ENCODE measurements at places on chromosomes 6 and 20.
A peak's percentile ranks its signal among the peaks of the same experiment; 100 is the strongest.

DNA sequence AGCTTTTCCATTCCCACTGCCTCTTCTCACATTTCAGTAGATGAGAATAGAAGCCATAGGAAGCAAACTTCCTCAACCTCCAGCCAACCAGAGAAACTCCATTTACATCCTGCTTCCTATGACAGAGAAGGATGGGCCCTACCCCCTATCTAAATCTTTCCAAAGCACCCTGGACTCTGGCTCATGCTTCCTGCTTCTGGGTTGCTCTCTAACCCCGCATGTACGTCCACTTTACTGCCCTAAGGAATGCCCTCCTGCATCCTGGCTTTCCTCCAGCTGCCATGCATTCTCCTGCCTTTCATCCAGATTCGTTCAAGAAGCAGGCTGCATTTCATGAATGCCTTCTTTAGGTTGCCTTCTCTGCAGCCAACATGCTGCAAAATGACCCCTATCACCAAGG lies 91.9 kb downstream of the FAM217A start:
- peak; percentile 25 for DNase-seq

DNA sequence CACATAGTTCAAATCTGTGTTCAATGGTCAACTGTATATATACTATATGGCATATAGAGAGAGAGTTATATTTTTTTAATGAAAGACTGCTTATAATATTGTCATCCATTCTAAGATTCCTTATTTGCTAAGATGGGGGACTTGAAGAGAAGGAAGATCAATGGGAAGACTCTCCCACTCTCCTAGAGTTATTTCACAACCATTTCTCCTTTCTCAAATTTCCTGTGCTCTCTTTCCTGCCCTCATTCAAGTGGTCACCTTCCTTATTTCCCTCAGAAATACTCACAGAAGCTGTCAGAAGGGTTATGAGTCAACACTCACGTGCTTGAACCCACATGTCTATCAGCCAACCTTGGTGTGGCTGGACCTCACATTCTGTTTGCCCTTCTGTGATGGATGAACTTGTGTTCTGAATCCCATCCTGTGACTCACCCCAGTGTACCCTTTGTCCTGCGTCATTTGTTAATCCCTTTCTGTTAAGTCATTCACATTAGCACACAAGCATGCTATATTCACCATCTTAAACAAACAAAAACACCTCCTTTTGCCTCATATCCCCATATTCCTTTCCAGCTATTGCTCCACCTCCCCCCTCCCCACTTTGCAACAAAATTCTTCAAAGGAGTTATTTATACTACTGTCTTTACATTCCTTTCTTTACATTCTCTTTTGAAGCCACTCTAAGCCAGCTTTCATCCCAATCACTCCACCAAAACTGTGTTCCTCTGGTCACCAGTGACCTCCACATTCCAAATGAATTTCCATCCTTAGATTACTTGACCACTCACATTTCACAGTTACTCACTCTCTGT lies 279.3 kb upstream of the TCF21 start:
- peak; percentile 100 for DNase-seq

DNA sequence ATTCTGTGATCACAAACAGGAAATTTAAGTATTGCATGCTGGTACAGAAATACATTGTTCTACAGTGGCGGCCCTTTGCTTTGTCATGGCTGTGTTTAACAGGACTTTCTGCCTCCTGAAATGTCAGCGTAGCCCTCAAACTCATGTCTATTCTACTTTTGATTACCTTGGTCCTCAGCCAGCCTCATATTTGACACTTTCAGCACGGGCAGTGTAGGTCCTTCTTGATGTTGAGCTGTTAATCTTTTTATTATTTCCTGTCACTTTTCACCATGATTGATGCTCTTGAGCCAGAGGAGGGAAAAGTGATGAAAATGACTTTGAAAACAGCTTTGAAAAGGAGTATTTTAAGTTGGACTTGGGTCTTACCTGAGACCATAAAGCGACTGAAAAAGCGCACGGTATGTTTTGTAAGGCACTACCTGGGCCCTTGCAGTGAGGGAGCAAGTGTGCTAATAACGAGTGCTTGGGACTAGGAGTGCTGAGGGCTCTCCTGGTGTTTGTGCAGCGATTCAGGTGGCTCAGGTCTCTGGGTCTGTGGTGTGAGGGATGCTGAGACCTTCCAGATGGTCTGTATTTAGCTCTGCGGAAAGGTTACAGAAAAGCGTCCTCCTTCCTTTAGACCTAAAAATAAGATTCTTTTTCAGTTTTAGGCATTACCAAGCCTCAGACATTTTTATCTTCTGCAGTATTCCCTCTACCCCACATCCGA lies 45.2 kb upstream of the RREB1 start:
- no peak for DNase-seq

DNA sequence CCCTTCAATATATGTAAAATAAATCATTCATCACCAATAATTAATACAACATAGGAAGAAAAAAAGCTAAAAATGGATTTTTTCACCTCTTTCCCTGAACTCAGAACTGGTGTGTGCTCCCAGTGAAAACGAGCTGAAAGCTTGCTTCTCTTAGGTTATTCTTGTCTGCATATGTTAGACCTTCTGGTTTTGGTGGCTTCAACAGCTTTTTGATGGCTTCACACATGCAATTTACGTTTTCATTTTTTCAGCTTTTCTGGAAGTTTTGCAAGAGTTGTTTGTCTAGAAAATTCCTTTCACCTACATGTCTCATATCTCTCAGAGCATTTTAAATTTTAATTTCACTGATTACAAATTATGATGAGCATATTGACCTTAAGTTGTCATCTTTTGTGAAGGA lies 86.9 kb upstream of the PTCHD4 start:
- DNase-seq, result no peak

DNA sequence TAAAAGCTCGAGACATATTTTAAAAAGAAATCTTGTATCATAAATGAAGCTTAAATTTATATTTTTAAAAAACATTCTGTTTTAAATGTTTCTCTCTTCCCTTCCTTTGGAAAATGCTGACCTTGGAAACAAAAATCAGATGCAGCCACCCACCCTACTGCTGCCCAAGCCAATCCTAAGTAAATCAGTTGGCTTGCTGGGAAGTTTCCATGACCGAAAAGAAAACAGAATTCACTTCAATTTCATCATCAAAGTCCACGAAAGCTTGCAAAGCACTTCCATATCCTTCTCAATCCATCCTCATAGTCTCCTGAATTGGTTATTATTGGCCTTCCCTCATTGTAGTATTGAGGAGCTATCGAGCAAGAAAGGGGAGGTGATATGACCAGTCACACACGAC lies 80.1 kb downstream of the PLCG1 start:
- no peak for DNase-seq

DNA sequence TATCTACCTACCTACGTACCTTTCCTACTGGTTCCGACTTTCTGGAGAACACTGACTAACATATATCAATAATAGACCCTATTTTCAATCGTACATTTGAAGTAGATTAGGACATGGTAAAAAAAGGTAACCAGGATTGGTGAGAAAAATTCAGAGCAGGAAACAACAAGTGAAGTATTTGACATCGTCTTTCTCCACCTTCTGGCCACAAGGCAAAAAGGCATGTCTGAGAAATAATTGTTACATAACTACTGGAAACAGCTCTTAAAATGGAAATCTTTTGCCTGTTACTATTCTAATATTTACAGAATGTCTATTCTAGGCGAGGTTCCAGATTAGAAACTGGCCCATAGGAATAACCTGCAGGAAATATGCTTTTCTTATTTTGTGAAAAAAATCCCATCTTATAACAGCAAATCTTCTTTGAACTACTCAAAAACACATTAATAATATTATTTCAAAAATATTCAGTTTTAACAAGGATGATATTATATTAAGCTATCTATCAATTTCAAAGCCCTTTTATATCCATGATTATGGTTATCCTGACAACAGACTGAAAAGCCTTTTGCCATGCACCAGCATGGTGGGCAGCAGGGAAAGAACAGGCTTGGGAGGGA lies 80.8 kb downstream of the RCAN2 start:
- no peak for DNase-seq

- peak; percentile 82 for DNase-seq
Measured at GRCh38 chr6:12012558-12013306, 620 bp downstream of the HIVEP1 start.

GRCh38 chr6:140275725-140276124 lies 901.3 kb upstream of the CITED2 start:
- no peak for DNase-seq

DNA sequence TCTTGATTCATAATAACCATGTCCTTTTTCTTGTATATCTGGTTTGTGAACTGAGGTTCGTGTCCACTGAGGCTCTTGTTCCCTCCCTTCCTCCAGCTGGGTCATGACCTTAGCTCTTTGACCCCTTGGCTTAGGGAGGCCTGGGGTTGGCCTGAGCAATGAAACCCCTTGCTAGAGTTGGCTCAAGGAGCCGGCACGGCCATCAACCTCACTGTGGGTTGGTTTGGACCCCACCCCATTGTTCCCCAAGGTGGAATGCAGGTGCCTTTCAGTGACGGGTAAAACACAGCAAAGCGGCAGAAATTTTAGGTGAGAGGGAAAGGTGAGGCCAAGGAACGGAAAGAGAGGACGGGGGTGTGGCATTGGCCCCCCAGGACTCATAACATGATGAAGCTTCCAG lies 44.5 kb upstream of the PHACTR3 start:
- DNase-seq, result no peak

GRCh38 chr6:111957623-111958315 lies 84.5 kb upstream of the FYN start:
- no peak for DNase-seq

GRCh38 chr6:151018911-151019782 lies 153.6 kb downstream of the MTHFD1L start:
- no peak for DNase-seq

GRCh38 chr20:49344975-49345374 lies 67.1 kb upstream of the ZNFX1 start:
- DNase-seq, result peak; percentile 89

DNA sequence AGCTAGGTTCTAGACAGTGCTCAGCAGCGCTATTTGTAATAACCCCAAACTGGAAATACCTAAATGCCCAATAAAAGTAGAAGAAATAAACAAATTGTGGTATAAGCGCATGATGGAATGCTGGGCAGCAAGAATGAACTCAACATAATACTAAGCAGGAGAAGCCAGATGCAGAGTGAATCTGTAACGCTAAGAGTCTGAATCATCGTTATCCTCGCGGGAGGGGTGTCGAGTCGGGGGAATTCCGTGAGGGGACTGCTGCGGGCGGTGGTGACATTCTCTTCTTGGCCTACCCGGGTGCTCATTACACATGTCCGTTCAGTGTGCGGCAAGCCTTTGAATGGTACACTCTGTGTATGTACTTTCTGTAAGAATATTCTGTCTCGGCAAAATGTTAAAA lies 83.7 kb downstream of the SULF2 start:
- no peak for DNase-seq

DNA sequence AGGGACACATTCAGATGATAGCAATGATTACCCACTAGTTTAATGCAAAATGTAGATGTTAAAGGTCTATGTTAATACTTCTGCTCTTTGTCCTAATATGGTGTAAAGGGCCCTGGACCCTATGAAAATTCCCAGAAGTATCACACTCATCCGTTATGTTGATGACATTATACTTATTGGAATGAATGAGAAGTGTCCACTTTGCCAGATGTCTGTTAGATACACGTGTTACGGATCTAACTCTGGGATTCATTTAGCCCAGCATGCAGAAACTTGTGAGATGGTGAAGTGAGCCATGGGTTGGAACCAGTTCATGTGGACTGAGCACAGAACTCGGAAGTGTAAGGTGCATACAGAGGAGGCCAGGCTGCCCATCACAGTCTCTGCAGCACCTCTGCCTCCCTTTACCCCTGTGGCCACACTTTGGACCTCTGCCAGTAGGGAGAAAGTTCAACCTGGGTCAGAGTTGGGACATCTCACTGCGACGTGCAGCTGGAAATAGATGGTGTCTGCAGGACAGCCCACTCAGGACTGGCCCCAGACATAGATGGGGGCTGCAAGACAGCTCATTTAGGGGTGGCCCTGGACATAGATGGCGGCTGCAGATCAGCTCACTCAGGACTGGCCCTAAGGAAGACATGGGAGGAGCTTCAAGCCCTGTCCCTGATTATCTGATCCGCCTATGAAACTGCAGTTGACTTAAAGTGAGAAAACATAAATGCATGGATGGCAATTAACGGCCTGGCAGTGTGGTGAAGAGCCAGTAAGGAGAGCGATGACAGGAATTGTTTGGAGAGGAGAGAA lies 71.2 kb upstream of the THBS2 start:
- DNase-seq, result no peak

DNA sequence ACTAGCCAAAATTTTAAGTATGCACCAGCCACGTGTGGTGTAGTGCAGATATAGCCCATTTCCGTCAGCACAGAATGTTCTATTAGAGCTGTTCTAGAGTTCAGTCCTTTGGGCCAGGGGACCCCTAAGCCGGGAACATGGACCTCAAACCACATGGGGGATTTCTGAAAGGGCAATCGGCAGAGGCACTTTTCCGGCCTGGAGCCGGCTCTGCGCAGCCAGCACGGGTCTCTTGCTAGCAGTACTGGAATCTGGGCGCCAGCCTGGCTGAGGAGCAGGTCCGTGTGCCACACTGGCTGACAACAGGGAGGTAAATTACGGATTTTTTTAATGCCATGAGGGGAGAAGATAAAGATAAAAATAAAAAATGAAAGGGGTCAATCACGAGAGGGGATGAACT lies 120.5 kb downstream of the SULF2 start:
- no peak for DNase-seq

DNA sequence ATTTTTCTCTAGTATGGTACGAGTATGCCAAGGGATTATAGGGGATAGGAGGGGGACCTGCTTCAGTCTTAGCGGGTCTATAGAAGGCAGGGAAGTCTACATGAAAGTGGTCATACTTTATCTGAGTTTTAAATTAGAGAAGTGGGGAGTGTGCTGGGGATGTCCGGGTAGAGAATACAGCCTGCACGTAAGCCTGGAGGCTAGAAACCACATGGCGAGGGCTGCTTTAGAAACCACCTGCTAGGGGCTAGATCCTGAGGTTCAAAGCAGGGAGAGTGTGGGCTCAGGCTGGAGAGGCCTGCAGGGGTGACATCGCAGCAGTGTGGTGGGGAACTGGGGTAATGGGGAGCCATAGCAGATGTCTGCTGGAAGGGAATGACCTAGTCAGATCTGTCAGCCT lies 85.2 kb downstream of the VEGFA start:
- no peak for DNase-seq

- DNase-seq, result no peak
Measured at GRCh38 chr20:6956574-6956973, 189.1 kb downstream of the BMP2 start.

DNA sequence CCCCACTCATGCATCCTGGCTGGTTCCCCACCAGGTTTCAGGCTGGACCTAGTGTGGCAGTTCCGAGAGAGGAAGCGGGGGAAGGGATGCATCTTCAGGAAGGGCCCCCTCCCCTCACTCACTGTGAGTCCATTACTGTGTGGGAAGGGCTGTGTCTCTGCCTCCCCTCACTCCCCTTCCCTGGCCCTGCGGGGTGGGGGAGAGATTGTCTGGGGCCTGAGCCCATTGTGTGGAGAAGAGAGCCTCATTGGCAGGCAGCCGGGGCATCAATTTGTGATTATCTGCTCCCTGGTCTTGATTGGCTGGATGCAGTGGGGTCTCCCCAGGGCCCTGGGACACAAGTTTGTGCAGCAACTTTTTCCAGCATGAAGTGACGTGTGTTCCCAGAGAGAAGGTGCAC lies 4.1 kb upstream of the MYT1 start:
- DNase-seq, result no peak
